DMS 273 treated with DMSO at 0.1 percent for 48 hours (cell line): ENCODE measurements at places on chromosomes 2 and 18.

DNA sequence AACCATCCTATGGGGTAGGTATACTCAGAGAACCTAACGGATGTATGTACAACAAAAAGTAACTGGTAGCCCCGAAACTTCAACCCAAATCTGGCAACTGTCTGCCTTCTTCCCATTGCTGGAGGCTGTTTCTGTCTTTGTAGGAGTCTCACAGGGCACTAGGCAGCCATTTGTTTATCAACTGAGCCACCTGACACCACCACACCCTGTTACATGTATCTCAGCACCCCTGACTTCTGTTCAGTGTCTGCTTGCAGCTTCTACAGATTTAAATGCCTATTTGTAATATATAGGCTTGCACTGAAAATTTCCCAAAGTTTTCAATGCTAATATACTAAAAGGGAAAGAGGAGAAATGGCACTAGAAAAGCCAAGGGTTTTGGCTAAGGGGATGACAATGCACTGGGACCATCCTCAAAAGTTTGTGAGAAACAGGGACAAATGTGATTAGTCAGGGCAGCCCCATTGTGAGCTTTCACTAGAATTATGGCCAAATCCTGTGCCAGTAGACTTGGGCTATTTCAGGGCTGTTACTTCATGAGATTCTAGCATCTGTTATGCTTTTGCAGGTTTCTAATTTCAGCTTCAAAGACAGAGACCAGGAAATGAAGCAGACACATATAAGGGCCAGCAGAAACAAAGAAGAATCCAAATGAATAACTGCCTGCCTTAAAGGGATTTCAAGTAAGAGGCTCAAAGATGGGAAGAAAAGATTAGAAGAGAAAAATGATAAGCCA is 103.3 kb downstream of the MYO5B start:
- peak; percentile 3 for DNase-seq

DNA sequence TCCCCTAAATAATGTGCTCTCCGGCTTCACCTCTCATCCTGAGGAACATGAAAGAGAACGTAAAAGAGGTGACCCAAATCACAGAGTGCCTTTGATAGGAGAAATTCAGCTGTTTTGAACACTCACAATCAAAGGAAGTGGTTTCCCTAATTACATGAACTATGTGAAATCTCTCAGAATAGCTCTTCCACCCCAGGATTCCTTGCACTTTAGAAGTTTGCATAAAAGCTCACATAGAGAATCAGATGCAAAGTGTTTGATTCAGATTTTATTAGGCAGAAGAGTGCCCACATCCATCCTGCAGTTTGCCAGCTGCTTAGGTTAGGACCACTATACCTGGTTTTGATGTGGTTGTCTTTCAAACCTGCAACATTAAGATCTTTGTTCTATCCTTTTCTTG is 61.0 kb downstream of the MAP3K20 start:
- DNase-seq, result no peak

GRCh38 chr2:120700659-120701058 is 35.0 kb upstream of the GLI2 start:
- DNase-seq, result no peak

- DNase-seq, result no peak
These were observed 420.0 kb upstream of the SALL3 start for GRCh38 chr18:78559584-78559983.

- no peak for DNase-seq
These were observed 96.4 kb downstream of the CDCA7 start for GRCh38 chr2:173451118-173451517.

DNA sequence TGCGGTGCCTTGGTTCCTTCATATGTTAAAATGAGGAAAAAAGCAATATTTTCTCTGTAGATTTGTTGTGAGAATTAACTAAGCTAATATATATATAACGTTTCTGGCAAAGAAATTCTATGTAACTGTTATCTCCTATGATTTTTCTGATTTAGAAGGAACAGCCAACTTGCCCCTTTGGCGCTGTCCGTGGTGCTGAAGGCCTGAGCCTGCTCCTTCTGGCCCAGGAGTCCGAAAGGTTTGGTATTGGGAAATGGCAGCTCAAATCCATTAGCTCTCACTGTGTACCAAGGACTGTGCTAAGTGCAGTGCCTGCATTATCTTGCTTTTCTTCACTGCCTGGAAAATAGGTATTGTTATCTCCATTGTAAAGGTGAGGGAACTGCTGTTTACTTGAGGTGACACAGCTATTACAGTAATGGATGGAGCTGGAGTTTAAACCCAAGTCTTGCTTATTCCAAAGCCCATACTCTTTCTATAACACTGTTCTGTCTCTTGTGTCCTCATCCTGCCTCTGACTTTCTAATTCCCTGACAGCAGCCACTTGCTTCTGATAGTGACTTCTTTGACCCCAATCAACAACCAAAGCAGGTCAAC is 52.2 kb downstream of the C1QL2 start:
- no peak for DNase-seq

DNA sequence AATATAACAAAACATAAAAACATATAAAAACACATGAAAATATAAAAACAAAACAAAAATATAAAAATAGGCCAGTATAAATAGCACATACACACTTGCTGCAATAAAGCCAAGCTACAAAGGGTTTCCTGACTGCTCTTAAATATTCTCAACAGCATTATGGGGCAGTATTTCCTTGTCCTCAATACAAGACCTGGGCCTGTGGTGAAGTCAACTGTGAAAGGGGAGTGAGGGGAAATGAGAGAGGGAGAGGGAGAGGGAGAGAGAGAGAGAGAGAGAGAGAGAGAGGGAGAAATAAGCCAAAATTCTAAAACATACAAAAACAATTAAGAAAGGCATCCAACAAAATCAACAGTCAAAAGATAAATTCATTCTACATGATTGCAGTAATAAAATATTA is 82.6 kb upstream of the NEDD4L start:
- no peak for DNase-seq

- no peak for DNase-seq
These were observed 30.1 kb downstream of the KCTD18 start for GRCh38 chr2:200479692-200480265.

DNA sequence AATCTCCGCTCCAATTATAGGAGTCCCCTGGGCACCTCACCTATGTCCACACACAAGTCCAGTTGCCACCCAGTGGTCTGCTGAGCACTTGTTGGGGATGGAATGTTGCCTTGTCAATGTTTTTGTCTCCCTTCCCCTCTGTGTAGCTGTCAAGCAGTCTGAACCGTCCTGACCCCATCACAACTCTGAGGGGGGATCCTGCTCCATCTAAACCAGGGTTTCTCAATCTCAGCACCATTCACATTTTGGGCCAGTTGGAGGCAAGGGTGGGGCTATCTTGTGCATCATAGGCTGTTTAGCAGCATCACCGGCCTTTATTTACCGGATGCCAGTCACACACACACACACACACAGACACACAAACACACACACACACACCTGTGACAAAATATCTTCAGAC is 53.0 kb downstream of the CYP26B1 start:
- DNase-seq, result no peak

DNA sequence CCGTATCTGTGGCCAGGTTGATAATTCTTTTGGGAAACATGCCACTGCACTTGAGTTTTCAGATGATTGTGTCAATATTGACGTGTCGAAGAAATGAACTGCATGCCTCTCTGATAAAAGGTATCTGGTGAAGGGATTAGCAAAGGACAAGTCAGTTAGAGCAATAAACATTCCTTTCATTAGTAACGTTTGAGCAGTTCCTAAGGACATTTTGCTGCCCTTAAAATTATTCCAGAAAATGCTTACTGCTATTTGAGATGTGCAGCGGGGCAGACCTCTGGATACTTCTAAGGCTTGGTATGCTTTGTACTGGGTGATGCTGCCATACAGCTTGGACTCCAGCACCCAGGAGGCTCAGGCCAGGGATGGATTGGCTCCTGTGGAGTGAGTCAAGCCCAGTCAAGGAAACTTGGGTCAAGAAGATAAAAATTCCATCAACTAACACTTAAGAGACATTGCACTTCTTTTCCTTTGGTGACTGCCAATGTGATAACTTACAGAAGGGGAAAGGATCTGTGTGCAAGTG is 166.7 kb downstream of the FHOD3 start:
- no peak for DNase-seq
